ENCODE measurements at places on chromosomes 4 and X. TPM values are rescaled to one million over a fixed set of nuclear protein-coding genes. Genes with fewer than 3 reads are reported as not detected.

FSTL5 gene
- not detected for total RNA-seq

PLS3 gene
- total RNA-seq: 214 TPM

XK gene
- 0.31 TPM for total RNA-seq

PAGE2 gene
- total RNA-seq: not detected

ATP2B3 gene
- total RNA-seq: 0.07 TPM

PLAC1 gene
- 0.75 TPM for total RNA-seq

AR gene
- 2.7 TPM for total RNA-seq

CLIC2 gene
- not detected for total RNA-seq

VEGFC gene
- 11.9 TPM for total RNA-seq

CCNG2 gene
- 2.8 TPM for total RNA-seq

NEK1 gene
- total RNA-seq: 2.2 TPM

SCML1 gene
- total RNA-seq: 4.3 TPM

AWAT2 gene
- total RNA-seq: not detected

VSIG1 gene
- total RNA-seq: 0.26 TPM

IKBKG gene
- total RNA-seq: 41.9 TPM

TENM3 gene
- 1.8 TPM for total RNA-seq

TAF1 gene
- 16.0 TPM for total RNA-seq

ZNF185 gene
- 9.3 TPM for total RNA-seq

PFKFB1 gene
- total RNA-seq: not detected

SHOX gene
- total RNA-seq: not detected

RADX gene
- 0.07 TPM for total RNA-seq

BANK1 gene
- 1.1 TPM for total RNA-seq

LNX1 gene
- total RNA-seq: 0.03 TPM

RAB33A gene
- 0.20 TPM for total RNA-seq

CLCN5 gene
- total RNA-seq: 3.0 TPM

IL13RA2 gene
- total RNA-seq: 0.27 TPM

CTSO gene
- total RNA-seq: 1.0 TPM

PRRG1 gene
- total RNA-seq: 5.7 TPM

PNMA6A gene
- total RNA-seq: 4.5 TPM

TCEAL6 gene
- not detected for total RNA-seq

SNX12 gene
- 73.5 TPM for total RNA-seq

MAGEC1 gene
- 0.09 TPM for total RNA-seq

POU3F4 gene
- total RNA-seq: not detected

FLNA gene
- 1,540 TPM for total RNA-seq

BTC gene
- 1.2 TPM for total RNA-seq

Measured in A549 treated with GW870086 at 1 μM for 4 hours (cell line).